ENCODE measurements at places on chromosomes 12 and 14. TPM values are rescaled to one million over a fixed set of nuclear protein-coding genes. Genes with fewer than 3 reads are reported as not detected.

The ACRBP gene
- total RNA-seq: 0.54 TPM

DNA sequence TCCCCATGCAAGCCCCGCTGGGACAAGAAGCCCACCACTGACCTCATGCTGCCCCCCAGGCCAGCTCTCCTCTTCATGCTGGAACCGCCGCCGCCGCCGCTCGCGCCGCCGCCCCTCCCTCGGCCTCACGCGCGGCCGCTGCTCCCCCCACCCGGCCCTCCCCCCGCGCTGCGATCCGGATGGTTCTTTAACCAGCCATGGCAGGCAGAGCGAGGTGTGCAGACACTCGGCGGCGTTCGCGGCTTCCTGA is at the start of gene DCAF5:
TSS of gene DCAF5 (minus strand) at position 218 of the 250 bp plus-strand sequence. CDS start at position 77, 141 bp downstream.
- DNase-seq: no peak

DNA sequence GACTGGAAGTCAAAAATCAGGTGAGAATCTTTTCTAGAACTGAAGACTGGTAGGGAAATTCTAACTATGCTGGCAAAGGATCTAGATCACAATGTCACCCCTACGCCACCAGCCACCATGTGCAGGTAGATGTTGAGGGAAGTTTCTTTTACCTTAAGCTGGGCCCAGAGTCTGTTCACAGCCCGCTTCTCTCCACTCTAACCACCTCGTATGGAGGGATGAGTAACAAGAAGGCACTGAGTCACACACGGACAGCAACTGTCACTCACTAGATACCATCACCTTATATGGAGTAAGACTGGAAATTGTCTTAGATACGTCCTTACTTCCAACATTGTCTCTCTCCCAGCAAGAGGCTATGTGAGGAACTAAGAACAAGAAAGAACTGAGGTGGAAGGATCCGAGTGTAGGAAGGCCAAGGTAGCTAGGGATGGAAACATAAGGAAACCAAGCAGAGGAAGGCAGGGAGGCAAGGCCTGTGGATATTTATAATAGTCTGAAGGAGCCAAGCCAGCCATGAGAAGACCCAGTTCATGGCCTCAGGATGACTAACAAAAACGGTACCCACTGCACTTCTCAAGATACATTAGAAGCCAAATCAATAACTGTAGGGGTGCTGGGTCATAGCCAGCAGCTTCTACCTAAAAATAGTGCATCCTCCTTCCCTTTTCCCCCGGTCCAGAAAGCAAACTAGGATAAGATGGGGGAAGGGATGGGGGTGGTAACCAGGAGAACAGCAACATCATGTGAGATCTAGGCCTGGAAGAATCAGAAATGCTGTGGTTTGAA is 15.5 kb downstream of the REM2 start:
- no peak for DNase-seq

- no peak for DNase-seq
Measured at GRCh38 chr14:95198320-95198719, 41.0 kb upstream of the DICER1 start.

- no peak for DNase-seq
Measured at GRCh38 chr14:96455588-96455987, 46.6 kb upstream of the PAPOLA start.

- no peak for DNase-seq
Measured at GRCh38 chr14:69755784-69756183, 11.2 kb upstream of the SRSF5 start.

Measured in Panc1 (cell line).